G401 (cell line): ENCODE measurements at places on chromosomes 3 and 15. TPM values are rescaled to one million over a fixed set of nuclear protein-coding genes. Genes with fewer than 3 reads are reported as not detected.

GRCh38 chr3:73056014-73056844 is 5.2 kb upstream of the EBLN2 start:
- peak; percentile 65 for DNase-seq

DNA sequence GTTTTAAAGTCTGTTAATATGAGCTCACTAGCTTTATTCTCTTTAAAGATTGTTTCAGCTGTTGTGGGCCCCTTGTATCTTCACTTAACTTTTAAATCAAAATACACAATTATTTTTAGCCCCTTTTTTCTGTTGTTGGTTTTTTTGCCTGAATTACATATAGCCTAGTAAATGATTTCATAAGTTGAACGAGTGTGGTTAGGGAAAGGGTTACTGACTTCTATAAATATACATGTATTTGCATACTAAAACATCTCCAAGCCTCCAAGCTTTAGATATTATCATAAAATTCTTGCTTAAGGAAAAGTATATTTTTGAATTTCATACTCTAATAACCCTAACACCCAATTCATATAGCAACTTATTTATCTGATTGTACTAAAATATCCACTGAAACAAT is 73.2 kb upstream of the ARL6 start:
- no peak for DNase-seq

DNA sequence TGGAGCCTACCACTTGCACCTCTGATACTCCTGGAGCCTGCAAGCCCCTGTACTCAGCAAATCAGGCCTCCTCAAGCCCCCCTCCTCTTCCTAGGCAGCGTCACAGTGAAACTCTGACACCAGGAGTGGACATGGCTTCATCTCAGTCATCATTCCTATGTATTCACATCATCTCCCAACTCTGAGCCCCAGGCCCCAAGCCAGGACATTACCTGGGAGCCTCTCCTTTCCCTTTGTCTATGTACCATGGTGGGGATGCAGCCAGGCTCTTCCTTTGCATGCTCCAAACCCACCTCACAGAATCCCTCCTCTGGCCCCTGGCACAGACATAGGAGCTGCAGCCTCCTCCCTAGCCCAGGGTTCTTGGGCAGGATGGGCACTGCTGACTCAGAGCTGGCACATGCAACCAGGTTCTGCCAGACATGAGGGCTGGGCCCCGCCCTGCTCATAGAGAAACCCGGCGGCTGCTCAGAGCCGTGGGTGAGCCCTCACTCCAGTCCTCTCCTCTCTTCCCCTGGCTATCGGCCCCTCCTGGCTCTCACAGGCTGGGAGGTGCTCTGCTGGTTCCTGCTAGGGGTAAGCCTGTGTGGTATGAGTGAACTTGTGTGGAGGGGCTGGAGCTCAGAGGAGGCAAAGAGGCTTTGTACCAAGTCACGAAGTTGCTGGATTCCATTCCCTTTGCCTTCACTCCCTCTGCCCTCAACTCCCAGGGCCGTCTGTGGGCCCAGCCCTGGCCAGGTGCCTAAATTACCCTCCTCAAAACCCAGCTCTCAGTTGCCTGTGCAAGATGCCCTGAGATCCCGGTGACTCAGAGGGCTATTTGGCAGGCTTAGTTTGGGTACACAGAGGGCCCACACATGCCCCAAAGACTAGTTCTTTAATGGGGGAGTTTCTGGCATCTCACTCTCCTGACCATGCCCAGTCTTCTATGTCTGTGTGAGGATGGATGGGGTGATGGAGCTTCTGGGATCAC is 1.9 kb upstream of the PLCD1 start:
- DNase-seq, result peak; percentile 56

Gene ISG20
- total RNA-seq, result 6.6 and 12.5 TPM in 2 replicates

- no peak for DNase-seq
Observed at GRCh38 chr3:137191133-137191923, 233.5 kb downstream of the IL20RB start.

DNA sequence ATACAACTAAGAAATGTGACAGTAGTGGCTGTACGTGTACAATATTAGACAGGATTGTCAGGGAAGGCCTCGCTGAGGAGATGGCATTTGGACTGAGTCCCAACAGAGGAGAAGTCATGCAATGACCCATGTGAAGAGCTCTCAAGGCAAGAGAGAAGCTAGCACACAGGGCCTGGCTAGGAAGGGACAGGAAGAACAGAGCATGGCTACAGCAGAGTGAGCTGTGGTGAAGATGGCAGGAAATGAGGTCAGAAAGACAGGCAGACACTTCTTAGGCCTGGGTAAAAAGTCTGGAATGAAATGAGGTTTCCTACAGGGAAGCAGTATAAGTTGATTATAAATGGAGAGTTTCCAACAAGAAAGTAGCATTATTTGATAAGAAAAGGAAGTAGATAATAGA is 33.2 kb upstream of the LEKR1 start:
- no peak for DNase-seq

Gene SUSD5
- total RNA-seq, result 9.2 and 16.6 TPM in 2 replicates

Gene ASB14
- total RNA-seq, result not detected in 2 replicates

DNA sequence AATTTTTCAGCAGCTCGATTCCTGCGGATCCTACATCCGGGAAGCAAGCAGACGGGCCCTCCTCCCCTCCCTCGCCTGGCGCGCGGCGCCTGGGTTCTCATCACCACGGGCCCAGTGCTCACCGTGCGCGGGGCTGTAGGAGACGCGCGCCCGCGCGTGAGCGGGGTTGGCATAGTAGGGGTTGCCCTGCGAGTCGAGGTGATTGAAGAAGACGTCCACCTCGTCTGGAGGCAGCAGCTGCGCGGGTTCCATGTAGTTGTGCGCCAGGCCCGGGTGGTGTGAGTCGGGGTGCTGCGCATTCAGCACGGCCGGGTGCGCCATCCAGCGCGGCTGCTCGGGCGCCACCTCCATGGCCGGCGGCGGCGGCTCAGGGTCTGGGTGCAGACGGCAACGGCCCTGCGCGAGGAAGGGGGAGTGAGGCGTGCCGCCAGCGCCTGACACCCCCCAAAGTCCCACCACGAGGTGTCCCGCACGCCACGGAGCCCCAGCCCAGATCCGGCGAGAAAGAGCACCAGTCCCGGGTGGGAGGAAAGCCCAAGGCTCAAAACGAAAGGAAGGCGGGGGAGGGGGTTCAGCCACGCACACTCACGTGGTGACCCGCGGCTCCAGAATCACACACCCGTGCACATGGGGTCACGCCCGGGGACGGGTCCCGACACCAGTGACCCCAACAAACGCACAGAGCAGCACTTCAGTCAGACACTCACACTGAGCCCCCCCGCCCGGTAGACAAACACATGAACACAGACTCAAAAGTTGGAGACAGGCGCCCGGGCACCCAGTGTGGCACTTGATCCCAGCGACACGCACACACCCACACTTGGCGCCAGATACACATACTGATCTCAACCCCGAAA is 6.1 kb downstream of the GATA2 start:
- no peak for DNase-seq

- no peak for DNase-seq
Observed at GRCh38 chr3:127682561-127682960, 9.8 kb downstream of the ABTB1 start.

DNA sequence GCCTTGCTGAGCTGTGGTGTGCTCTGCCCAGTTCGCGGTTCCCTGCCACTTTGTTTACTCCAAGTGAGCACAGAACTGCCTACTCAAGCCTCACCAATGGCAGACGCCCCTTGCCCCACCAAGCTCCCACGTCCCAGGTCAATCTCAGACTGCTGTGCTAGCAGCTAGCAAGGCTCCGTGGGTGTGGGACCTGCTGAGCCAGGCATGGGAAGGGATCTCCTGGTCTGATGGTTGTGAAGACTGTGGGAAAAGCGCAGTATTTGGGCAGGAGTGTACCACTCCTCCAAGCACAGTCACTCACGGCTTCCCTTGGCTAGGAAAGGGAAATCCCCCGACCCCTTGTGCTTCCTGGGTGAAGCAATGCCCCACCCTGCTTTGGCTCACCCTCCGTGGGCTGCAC is 45.0 kb downstream of the SLC12A6 start:
- DNase-seq, result no peak

DNA sequence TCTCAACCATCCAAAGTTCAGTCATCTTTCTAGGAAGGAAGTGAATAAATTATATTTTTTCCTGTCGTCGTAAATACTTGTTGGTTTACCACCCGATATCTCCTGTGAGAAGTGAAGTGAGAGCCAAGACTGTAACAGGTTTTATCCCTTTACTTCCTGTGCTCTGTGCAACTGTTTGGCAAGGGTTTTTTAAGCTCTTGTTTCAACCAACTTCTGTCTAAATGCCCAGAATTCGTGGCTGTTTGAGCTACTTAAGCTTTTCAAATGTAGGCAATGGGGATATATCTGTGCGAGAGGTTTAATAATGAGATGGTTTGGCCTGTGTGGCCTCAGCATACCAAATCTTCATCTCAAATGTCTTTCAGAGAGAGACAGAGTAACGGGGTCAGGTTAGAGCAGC is 134.7 kb downstream of the LRTM1 start:
- no peak for DNase-seq

DNA sequence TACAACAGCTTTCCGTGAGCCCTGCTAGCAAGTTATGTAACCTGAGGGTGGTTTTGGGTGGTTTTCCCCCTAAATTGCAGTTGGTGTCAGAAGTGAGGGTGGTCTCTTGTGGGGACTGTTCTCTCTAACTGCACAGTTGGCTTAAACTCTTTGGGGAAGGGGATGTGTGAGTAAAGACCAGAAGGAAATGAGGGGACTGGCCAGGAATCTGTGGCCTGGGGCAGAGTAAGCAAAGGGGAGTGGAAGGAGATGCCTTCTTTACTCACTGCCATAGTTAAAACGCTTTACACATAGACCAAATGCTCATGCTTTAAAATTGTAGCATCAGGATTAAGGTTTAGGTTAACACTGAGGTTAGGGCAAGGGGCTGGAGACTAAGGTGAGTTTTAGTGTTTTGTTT is 21.2 kb upstream of the XIRP1 start:
- DNase-seq, result no peak

Gene ETV5
- 16.8 and 22.8 TPM in 2 replicates for total RNA-seq

Gene OR5K2
- total RNA-seq, result not detected in 2 replicates

DNA sequence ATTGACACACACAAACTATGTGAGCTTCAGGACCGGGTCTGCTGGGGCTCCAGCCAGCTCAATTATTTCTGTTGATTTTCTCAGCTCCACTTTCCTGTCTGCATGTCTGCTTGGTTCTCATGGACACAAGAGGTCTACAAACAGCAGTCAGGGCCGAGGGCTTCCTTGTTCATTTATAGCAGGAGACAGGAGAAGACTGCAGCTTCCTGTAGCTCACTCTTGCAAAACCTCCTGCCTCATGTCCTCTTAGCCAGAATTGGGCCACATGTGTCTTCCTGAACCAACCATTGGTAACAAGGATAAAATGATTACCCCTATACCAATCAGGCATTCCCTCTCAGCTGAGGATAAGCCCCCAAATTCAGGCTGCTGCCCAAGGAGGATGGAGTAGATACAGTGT is 182.8 kb downstream of the TLE3 start:
- DNase-seq, result no peak

DNA sequence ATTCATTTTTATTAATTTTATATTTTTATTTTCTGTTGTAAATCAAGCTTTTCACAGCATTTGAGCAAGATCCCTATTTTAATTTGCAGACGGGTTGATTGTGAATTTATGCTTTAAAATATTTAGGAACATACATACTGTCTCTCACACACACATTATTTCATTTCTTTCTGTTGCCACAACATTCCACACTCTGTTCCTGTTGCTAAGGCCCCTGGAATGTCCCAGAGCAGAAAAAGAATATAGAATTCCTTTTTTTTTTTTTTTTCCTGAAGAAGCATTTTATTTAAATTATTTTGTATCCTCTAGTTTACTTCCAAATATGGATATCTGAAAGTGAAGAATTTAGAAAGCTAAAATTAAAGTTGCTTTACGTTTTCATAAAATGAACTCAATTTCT is 36.8 kb upstream of the SCAANT1 start:
- DNase-seq, result no peak
